ENCODE measurements at places on chromosomes 7 and 10. TPM values are rescaled to one million over a fixed set of nuclear protein-coding genes. Genes with fewer than 3 reads are reported as not detected.

Gene TAX1BP1
- 43.4 TPM for polyA plus RNA-seq

Gene SFRP5
- polyA plus RNA-seq = 8.4 TPM

Gene PDE6C
- not detected for polyA plus RNA-seq

Gene FKBP6
- 0.10 TPM for polyA plus RNA-seq

Gene LEP
- 0.05 TPM for polyA plus RNA-seq

Gene ELMO1
- polyA plus RNA-seq = 4.1 TPM

Gene NEURL1
- 2.7 TPM for polyA plus RNA-seq

Gene TMEM26
- polyA plus RNA-seq = 0.15 TPM

Gene SEMA3C
- 7.9 TPM for polyA plus RNA-seq

Gene KAZALD1
- polyA plus RNA-seq = 12.0 TPM

Gene ZNF783
- 6.5 TPM for polyA plus RNA-seq

Gene ADAM22
- polyA plus RNA-seq = 0.15 TPM

Gene STAM
- polyA plus RNA-seq = 6.8 TPM

Gene EBLN1
- polyA plus RNA-seq = not detected

Gene DBNL
- polyA plus RNA-seq = 98.7 TPM

Gene TFEC
- polyA plus RNA-seq = 0.25 TPM

- peak; percentile 100 for DNase-seq
Observed at GRCh38 chr7:127651556-127652332, at the start of gene SND1. TSS of gene SND1 (plus strand) at chr7:127652194. CDS start at chr7:127652374, 180 bp downstream.

GRCh38 chr10:89651916-89652573 lies 7.0 kb upstream of the PANK1 start:
- no peak for DNase-seq

- DNase-seq = no peak
Observed at GRCh38 chr10:89248990-89249389, 2.6 kb downstream of the LIPA start.

DNA sequence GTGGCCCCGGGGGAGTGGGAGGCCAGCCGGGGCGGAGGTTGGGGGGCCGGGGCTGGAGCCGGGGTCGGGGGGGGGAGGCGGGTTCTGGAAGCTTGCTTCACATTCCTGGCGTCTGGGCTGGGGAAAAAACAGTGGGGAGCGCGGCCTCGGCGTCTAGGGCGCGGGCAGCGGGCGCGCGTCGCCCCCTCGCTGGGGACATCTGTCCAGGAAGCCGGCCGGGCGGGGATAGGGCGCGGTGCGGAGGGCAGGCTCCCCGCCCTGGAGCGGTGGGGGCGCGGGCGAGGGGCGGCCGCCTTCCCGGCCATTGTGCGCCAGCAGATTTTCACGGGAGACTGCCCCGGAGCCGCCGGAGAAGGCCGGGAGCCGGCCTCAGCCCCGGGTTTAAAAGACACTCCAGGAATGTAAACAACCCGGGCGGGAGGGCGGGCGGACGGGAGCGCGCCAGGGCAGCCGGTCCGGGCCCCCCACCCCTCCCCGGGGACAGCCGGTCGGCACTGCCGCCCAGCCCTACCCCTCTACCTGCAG lies 1.4 kb downstream of the ZMIZ1 start:
- DNase-seq = peak; percentile 62

- no peak for DNase-seq
Observed at GRCh38 chr10:124470544-124471434, 9.2 kb downstream of the LHPP start.

DNA sequence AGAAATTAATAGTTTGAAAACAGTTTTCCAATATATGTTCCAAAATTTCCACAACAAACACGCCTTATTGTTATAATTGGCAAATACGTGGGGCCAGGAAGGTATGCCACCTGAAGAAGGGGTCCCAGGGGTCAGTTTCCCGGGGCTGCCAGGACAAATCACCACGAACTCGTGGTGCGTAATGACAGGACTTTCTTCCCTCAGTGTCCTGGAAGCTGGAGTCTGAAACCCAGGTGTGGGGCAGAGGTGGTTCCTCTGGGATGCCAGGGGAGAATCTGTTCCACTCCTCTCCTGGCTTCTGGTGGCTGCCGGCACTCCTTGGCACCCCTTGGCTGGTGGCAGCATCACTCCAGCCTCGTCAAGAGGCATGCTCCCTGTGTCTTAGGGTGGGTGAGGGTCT lies 56.7 kb downstream of the CHST15 start:
- no peak for DNase-seq

GRCh38 chr10:86363184-86363832 lies 3.3 kb downstream of the GRID1 start:
- peak; percentile 50 for DNase-seq

GRCh38 chr10:132507956-132508490 lies 29.6 kb upstream of the INPP5A start:
- DNase-seq = no peak

DNA sequence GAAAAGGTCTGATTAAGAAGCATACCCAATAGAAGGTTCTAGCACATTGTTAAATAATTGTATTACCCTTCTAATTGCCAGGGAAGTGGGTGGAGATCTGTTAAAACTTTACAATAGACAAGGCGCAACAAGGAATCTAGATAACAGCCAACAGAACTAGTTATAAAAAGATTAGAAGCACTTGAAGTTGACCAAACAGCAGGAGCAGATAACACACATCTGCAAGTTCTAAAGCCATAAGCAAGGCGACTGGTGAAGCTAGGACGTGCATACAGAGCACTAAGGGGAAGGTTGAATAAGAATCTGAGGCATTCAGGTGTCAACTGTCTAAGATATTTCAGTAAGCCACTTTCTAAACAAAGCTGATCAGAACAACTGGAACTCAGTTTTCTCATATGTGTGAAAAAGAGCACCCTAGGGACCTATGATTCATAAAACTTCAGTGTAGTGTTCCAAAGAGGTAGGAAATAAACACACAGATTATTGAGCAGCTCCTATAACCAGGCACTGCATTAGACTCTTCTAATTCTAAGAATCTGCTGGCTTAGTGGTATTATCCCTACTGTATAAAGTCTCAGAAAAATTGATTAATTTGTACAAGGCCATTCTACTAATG lies 111.2 kb downstream of the SAMD9 start:
- no peak for DNase-seq

- no peak for DNase-seq
Observed at GRCh38 chr10:34327184-34327583, 487.9 kb downstream of the PARD3 start.

DNA sequence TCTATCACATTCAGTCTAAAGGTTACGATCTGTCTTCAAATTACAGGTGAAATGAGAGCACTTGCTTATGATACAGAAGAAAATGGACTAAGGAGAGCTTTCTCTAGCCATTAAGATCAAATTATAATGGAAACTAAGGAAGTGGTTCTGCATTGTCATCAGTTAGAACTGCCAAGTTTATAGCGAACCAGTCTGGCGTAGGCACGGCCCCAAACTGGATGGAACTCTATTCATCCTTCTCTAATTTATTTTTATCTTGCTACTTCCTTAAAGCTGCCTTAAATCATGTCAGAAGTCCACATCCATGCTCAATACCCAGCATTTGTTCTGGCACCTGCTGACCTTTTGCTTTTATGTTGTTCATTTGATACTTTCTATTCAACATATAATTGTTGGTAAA lies 63.7 kb upstream of the APBB1IP start:
- DNase-seq = no peak

DNA sequence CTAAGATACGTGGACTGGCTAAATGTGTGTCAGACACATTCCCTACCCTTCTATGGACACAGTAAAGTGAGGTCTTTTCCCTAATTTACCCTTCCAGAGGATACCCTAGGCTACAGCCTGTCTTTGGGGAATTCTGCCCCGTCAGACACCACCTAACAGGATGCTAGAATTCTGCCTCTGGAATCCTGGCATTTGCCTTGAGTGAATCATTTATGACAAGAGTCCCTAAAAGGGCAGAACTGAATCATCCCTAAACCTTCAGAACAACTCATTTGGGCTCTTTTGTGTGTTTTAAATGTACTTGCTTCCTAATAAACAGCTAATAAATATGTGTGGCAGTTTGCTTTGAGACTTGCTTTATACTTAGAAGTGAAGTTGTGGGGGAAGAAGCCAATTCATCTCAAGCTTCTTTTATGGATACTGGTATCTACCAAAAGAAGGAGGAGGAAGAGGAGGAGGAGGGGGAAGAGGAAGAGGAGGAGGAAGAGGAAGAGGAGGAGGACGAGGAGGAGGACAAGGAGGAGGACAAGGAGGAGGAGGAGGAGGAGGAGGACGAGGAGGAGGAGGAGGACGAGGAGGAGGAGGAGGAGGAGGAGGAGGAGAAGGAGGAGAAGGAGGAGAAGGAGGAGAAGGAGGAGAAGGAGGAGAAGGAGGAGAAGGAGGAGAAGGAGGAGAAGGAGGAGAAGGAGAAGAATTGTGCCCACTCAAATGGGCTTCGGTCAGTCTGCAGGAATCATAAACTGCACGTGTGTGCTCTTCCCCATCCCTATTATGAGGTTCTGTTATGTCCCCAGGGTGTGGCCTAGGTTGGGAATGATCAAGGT lies 27.1 kb downstream of the PARP12 start:
- no peak for DNase-seq

- no peak for DNase-seq
Observed at GRCh38 chr10:71291528-71291900, 27.5 kb upstream of the SLC29A3 start.

GRCh38 chr10:50641626-50642025 lies 17.9 kb upstream of the SGMS1 start:
- no peak for DNase-seq

- DNase-seq = no peak
Observed at GRCh38 chr7:117435475-117436043, 8.3 kb upstream of the ASZ1 start.

- no peak for DNase-seq
Observed at GRCh38 chr7:22316914-22317313, 40.0 kb downstream of the RAPGEF5 start.

GRCh38 chr10:49781247-49781646 lies 19.1 kb upstream of the OGDHL start:
- DNase-seq = no peak

- peak; percentile 8 for DNase-seq
Observed at GRCh38 chr10:102416283-102416682, 2.3 kb downstream of the PSD start.

- DNase-seq = no peak
Observed at GRCh38 chr10:27710014-27710413, 35.6 kb downstream of the MKX start.

GRCh38 chr7:117750612-117751563 lies 122.4 kb downstream of the CTTNBP2 start:
- DNase-seq = peak; percentile 51

GRCh38 chr7:117623606-117624005 lies 143.8 kb downstream of the CFTR start:
- DNase-seq = no peak

- no peak for DNase-seq
Observed at GRCh38 chr10:48389846-48390557, 83.5 kb downstream of the MAPK8 start.

GRCh38 chr10:9922126-9922870 lies 1095.4 kb upstream of the CELF2 start:
- no peak for DNase-seq

- DNase-seq = no peak
Observed at GRCh38 chr7:158657189-158657746, 47.3 kb downstream of the NCAPG2 start.

DNA sequence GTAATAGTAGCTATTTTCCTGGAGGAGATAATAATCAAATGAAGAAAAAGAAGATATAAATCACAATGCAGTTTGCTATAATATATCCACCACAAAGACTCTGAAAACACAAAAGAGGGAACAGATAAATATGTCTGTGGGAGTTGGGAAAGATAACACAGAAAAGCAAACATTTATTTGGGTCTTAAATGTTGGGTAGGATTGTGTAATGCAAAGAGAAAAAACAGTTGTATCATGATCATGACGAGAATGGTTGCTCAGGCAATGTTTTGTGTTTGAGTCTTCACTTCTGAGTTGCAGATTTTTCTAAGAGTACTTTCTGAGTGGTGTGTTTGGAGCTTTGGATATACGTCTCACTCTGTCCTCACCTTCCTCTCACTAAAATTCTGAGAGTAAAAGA lies 437.5 kb downstream of the TFEC start:
- no peak for DNase-seq

All from stomach (tissue), 19 donors.